Activated T-helper 1 cell treated with anti-CD3 and anti-CD28 coated beads, Interleukin-2, amount 50 U/mL, for 16 hours (primary cell): ENCODE measurements at places on chromosomes 2 and 18.

- DNase-seq = no peak
Measured at GRCh38 chr2:178188466-178188865, 5.8 kb upstream of the OSBPL6 start.

DNA sequence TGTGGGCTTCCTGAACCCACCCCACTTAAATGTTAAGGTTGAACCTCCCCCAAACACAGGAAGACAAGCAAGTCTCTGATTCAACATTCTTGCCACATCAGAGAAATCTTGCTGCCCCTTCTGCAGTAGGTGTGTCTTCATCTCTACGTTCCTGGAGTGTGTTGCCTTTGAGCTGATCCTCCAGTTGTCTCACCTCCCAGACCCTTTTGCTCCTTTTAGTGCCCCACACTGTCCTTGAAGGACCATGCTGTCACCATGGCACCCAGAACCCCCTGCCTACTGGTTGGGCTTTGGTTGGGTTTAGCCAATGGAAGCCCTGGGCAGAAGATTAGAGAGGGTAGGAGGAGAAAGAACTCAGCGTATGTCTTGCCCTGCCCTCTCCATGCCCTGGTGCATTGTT, 10.7 kb downstream of the CAB39 start:
- peak; percentile 5 for DNase-seq

DNA sequence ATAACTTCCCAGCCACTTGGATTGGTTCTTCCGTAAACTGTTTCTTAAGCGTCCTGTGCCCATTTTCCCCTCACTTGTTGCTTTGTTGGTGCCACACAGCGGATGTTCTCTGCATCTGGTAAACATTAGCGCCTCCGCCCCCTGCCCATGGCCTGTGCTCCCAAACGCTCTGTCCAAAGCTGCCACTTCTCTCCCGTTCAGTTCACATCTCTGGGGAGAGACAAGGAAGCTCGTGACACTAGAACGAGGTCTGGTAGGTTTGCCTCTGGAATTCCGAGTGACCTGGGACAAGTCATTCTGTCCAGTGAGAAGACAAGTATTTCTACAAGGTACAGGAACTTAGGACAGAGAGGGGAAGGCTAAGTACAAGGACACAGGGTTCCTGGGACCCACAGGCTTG, 9.4 kb downstream of the COPS9 start:
- no peak for DNase-seq

DNA sequence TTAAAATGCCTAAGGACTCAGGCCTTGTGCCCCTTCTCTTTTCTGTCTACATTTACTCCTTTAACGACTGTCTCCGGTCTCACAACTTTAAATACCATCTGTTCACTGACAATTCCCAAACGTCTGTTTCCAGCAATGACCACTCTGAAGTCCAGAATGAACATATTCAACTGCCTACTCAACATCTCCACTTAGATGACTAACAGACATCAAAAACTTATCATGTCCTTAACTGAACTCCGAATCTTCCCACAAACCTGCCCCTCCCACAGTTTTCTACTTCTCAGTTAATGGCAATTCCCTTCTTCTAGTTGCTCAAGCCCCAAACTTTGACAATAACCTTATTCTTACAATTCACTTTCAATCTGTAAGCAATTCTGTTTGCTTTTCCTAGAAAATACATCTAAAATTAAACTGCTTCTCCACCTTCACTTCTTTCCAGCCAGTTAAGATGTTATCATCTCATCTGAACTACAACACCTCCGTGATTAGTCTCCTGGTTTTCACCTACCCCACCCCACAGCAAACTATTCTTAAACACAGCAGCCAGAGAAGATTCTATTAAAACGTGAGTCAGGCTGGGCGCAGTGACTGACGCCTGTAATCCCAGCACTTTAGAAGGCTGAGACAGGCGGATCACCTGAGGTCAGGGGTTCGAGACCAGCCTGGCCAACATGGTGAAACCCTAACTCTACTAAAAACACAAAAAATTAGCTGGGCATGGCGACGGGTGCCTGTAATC, 2.8 kb downstream of the C1D start:
- no peak for DNase-seq

- no peak for DNase-seq
Measured at GRCh38 chr2:229980431-229981184, 58.3 kb downstream of the FBXO36 start.

- no peak for DNase-seq
Measured at GRCh38 chr2:25594991-25595390, 78.4 kb downstream of the DTNB start.

GRCh38 chr2:178072383-178073301, at the start of gene PDE11A:
TSS of gene PDE11A (minus strand) at chr2:178072777. CDS start at chr2:178072437, 340 bp downstream.
- no peak for DNase-seq

DNA sequence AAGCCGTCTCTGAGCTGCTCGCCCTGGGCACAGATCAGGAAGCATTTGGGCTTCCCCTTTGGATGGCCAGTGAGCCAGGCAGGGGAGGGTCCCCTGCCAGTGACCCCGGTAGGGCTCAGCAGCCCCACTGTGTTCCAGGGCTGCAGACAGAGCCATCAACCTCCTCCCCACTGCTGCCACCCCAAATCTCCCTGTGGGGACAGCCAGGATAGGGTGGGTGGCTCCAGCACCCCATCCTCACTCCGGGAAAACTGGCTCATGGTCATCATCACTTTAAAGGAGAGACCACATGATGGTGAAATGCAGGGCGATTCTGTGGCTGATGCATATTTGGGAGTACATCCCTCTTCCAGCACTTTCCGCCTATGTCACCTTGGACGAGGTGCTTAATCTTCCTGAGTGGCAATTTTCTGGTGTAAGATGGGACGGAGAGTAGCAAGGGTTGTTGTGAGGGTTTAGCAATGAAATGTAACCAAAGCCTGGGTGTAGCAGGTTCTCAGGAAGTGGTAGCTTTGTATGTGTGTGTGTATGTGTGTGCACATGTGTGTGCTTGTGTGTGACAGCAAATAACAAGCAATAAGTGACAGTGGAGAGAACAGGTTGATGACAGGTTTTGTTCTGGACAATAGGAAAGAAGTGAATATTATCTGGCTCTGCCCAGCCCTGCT, 61.8 kb downstream of the ACAA2 start:
- DNase-seq = no peak

DNA sequence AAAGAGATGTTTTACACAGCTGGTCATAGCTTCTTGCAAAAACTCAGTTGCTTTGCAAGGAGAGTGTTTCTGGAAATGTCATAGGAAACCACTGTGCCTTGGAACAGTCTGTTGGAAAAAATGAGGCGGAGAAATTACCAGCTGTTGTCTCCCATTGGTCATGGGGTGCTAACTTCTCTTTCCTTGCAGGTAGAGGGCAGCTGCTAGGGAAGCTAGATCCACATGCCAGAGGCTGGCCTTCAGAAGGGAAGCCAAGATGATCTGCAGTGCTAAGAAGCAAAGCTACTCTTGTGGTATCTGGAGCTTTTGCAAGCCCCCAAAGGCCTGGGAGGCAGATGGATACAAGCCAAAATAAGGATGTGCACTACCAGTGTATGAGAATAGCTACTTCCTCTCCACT, 34.8 kb upstream of the LAMA1 start:
- no peak for DNase-seq

DNA sequence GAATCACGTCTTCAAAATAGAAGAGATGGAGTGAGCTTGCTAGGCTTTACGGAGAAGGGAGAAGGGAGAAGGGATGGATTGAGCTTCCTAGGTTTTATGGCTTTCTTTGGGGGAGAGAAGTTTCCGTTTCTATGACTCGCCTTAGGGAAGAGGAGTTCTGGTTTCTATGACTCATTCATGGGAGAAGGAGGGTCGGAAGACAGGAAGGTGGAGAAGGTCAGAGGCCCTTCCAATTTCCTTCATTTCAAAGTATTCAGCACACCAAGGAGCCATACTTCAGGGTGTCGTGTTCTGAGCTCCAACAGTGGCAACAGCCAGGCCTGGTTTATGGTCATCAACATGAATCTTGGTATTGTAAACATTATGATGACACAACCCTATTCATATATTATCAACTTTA, 284.7 kb upstream of the VWC2L start:
- no peak for DNase-seq

GRCh38 chr2:26561918-26562810, 79.0 kb downstream of the CIB4 start:
- DNase-seq = no peak

GRCh38 chr2:88836351-88836750, 144.9 kb downstream of the RPIA start:
- DNase-seq = no peak

- DNase-seq = no peak
Measured at GRCh38 chr2:1978706-1979105, 234.4 kb upstream of the PXDN start.

DNA sequence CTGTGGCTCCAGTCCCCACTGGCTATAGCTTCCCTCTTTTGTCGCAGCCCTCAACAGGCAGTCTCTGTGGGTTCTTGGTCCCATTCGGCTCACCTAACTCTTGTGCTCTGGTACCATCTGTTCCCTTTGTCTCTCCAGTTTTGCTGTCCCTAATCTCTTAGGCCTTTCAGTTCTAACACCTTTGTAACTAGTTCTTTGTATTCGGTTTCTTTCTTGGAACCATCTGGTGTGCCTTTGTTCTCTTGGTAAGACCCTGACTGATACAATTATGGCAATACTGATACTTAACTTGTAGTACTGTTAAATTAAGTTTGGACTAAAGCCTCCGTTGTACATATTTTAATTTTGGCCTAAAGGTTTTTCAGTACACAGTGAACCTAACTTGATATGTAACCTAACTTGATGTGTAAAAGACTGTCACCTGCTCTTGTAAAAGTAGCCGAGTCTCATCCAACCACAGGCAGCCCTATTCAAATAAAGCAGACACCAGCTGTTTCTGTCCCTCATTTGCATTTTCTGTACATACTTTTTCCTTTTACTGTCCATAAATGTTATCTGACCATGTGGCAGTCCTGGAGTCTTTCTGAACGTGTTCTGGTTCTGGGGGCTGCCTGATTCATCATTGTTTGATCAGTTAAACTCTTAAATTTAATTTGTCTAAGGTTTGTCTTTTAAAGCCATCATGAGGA, 4.8 kb upstream of the MRPL44 start:
- DNase-seq = no peak

DNA sequence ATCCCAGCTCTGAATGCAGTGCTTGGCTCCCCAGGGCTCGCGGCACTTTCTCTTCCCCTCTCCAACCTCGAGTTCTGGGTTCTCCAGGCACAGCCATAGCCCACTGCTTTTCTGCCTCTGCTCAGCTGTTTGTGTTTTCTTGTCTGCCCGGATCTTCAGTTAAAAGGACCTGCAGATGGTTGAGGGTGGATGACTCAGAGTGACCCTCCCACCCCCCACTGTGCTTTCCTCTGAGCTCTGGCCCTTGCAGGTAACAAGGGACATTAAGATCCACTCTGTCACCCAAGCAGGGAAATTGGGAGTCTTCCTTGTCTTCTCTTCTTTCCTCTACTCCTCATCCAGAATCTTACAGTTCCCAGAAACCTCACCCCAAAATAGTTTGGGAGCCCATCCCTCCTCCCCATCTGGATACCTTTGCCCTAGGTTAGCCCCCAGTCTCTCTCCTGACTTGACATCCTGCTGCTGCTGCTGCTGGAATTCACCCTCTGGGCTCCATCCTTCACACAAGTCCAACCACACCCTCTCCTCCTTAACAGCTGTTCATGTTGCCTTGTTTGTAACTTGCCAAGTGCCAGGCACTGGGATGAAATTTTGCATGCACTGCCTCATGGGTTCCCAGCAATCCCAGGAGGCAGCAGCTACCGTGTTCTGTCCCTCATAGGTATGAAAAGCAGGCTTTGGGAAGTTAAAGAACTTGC, 157.9 kb upstream of the TTC39C start:
- DNase-seq = no peak

DNA sequence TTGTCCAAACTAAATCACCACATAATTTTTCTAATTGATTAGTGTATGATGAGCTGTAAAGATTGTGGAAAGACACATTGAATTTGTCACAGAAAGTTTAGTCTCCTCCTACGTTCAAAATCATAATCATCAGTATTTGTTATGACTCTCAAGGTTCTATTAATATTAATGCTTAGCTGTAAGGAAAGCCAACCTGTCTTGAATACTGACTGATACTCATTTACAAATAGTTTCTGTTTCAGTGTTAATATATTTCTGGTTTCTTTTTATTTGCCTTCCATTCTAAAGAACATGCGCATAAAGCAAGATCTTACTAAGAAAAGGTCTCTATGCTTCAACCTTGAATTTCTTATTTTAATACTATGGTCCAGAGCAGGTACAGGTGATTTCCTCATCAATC, 55.1 kb downstream of the CPS1 start:
- no peak for DNase-seq

DNA sequence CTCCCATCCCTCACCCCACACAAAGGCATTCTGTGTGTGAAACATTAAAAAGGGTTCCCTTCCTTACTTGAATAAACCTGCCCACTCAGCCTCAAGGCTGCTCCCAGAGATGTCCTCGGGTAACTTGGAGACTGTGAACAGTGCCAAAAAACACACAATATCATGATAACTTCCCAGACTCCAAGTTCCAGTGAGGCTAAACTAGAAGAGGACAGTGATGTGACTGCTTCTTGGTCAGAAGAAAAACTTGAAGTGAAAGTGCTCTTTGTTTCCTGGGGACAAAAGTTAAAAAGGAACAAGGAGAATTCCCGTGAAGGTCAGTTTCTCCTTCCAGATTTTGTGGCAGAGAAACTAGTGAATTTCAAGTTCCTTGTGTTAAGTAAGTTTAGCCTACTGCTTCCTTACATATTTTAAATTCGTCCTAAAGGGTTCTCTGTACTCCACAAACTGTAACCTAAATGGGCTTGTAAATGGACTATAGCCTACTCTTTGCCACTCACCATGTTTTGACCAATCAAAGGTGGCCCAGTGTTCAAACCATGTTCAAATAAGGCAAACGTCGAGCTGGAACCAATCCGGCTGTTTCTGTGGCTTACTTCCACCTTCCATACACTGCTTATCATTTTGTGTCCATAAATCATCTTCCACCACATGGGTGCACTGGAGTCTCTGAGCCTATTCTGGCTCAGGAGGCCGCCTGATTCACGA, 20.4 kb downstream of the TPRKB start:
- no peak for DNase-seq

DNA sequence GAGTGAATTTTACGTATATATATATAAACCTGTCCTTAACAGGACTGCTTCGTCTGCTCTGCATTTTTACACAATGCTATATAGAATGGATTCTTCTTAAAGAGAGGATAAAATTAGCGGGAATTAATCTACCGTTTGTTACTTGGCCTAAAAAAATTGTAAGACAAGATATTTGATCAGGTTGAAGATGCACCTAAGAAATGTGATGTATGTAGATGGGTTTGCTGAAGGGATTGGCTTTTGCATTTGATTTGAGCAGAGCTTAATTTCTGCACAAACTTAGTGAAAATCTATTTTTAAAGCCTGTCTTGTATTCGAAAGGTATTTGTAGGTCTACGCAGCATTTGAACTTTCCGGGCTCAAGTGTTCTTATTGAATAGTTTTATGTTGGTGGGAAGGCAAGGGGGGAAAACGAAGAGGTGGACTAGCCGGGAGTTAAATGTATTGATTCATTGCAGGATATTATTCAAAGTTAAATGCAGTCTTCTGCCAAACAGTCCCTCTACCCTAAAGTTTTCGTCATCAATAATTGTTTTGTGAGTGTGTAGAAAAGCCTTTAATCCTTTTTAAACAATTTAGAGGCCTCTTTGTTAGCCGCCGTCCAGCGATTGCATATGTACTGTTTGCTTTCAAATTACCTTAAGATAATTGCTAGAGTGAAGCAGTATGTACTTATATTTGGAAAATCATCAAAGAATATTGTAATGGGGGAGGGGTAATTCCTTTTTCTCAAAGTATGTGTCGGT, 1.2 kb downstream of the PPP1CB start:
- DNase-seq = no peak

GRCh38 chr2:64145119-64145518, 899 bp upstream of the PELI1 start:
- no peak for DNase-seq

- no peak for DNase-seq
Measured at GRCh38 chr18:12291690-12292089, 16.4 kb upstream of the TUBB6 start.
